Effector memory CD4-positive, alpha-beta T cell (primary cell): ENCODE measurements at places on chromosomes 12 and 14.
A peak's percentile ranks its signal among the peaks of the same experiment; 100 is the strongest.

- DNase-seq, result no peak
These were observed 71.8 kb downstream of the NINJ2 start for GRCh38 chr12:591167-592023.

- DNase-seq, result no peak
These were observed 22.0 kb downstream of the MLXIP start for GRCh38 chr12:122100568-122100967.

GRCh38 chr12:90303771-90304170 is 595.1 kb upstream of the ATP2B1 start:
- DNase-seq, result no peak

- no peak for DNase-seq
These were observed 2.8 kb downstream of the SLC25A47 start for GRCh38 chr14:100325958-100326357.

DNA sequence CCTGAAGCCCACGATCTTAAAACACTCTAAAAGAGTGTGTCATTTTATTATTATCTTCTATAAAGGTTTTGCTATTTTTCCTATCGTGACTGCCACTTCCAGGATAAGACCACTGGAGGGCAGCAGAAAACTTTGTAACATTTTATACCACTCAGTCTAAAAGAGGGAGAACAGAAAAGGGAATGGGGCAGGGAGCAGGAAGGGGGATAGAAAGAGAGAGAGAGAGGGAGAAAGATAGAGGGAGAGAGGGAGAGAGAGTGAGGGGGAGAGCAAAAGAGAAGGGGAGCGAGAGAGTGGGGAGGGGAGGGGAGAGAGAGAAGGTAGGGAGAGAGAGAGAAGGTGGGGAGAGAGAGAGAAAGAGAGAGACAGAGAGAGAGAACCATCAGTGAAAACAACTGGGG is 2.0 kb upstream of the ART4 start:
- no peak for DNase-seq

DNA sequence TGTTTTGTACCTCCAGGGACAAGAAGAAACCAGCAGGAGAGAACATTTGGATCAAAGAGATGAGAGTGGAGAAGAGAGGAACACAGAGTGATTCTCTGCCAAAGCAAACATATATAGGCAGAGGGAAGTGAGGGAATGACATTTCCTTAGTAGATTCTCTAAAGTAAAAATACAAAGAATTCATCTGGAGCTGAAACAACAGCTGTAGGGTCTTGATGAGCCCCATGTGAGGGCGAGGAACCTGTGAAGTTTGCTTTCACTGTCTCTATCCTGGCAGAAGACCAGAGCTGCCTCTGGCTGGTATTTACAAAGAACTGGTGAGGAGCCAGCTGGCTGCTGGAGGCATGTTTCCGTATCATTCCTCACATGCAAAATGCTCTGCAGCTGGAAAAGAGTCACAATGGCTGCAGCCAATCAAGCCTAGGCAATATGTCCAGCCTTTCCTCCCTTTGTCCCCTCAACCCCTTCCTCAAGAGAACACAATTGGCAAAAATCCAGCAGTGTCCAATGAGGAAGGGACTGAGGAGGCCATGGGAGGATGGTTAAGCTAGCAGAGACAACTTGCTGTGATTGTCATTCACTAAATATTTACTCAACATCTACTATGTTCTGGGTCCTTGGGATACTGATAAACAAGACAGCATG is 122.5 kb downstream of the PHLDA1 start:
- DNase-seq, result no peak

- no peak for DNase-seq
These were observed 620 bp downstream of the TMTC1 start for GRCh38 chr12:29782871-29783772.

GRCh38 chr12:6967651-6968100 is 2.8 kb downstream of the PHB2 start:
- no peak for DNase-seq

DNA sequence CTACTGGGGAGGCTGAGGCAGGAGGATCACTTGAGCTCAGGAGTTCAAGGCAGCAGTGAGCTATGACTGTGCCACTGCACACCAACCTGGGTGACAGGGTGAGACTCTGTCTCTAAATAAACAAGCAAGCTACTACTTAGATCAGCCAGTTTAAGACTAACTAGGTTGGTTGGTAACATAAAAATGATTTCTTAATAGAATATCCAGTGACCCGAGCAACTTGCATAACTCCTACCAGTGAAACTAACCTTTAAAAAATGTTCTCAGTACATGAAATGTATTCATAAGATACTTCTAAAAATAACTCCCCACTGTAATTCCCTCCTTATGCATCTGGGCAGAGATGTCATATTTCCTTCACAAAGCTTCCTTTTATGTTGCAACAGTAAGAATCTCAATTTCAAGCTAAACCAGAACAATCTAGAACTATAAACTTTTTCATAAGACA is 15.9 kb downstream of the TAOK3 start:
- DNase-seq, result no peak

GRCh38 chr12:111430433-111431353 is 25.0 kb downstream of the SH2B3 start:
- peak; percentile 74 for DNase-seq

DNA sequence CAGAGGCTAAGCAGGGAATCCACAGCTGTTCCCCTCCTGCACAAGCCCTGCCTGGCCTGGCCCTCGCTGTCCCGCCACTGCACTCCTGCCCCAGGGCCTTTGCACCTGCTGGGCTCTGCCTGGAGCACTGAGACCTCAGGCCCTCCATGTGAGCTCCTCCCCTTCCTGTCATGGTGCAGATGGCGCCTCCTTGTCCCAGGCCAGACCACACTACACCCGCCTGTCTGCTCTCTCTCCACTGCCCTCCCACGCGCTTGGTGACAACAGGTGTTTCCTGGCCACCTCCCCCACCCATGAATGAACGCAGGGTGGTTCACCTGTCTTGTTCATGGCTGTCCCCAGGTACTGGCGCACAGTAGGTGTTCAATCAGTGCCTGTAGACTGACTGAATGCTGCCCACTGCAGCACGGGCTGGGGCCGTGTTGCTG is 82.9 kb downstream of the NCOR2 start:
- DNase-seq, result no peak

DNA sequence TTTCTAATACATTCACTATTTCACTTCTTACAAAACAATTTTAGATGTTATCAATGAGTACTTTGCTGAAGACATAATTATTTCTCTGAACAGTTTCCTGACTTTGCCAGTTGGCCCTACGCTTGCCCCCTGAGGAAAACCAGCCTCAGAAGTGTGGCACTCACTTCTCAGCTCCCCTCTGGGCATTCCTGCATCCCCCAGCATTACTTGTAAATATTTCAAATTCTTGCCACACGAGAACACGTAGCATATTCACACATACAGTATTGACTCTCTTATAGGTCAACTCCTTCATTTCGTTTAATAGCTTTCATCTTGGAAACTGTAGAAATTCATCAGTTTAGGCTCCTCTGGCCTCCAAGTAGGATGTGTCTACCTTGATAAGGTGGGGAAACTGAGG is 65.2 kb downstream of the OTX2 start:
- DNase-seq, result no peak

- no peak for DNase-seq
These were observed 20.6 kb upstream of the BDKRB1 start for GRCh38 chr14:96235426-96235825.

GRCh38 chr14:104098272-104099095 is 13.0 kb downstream of the ASPG start:
- no peak for DNase-seq

DNA sequence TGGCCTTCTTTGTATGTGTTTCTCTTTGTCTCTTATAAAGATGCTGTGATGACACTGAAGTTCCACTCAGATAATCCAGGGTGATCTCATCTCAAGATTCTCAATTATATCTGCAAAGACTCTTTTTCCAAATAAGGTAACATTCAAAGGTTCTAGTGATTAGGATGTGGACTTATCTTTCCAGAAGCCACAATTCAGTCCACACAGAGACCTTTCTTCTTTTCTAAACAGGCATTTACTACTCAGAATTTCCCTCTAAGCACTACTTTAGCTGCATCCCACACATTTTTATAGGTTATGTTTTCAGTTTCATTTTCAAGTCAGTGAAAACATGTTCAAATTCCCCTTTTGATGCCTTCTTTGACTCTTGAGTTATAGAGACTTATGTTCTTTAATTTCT is 9.0 kb upstream of the NKX2-1 start:
- no peak for DNase-seq

- no peak for DNase-seq
These were observed 202.3 kb upstream of the IGF1 start for GRCh38 chr12:102682366-102683289.

DNA sequence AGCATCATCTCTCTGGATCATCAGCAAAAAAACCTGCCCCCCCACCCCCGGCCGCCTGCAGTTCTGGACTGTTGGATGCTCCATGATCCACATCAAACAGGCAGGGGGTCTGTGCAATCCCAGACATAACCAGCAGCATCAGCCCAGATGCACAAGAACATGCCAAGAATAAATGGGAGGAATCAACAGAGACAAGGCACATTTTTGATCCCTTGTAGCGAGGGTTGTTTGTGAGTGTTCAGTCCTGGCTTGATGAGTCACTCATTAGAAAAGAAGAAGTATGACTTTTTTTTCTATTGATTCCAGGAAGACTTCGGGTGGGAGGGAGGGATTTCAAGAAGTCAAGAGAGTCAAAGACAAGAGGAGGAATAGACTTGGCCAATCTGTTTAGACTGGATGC is 244.2 kb downstream of the KSR2 start:
- DNase-seq, result no peak

GRCh38 chr12:27972721-27973120 is at the start of gene PTHLH:
Gene PTHLH (minus strand): TSS chr12:27972733. CDS start chr12:27969494, 3,239 bp downstream.
- no peak for DNase-seq

DNA sequence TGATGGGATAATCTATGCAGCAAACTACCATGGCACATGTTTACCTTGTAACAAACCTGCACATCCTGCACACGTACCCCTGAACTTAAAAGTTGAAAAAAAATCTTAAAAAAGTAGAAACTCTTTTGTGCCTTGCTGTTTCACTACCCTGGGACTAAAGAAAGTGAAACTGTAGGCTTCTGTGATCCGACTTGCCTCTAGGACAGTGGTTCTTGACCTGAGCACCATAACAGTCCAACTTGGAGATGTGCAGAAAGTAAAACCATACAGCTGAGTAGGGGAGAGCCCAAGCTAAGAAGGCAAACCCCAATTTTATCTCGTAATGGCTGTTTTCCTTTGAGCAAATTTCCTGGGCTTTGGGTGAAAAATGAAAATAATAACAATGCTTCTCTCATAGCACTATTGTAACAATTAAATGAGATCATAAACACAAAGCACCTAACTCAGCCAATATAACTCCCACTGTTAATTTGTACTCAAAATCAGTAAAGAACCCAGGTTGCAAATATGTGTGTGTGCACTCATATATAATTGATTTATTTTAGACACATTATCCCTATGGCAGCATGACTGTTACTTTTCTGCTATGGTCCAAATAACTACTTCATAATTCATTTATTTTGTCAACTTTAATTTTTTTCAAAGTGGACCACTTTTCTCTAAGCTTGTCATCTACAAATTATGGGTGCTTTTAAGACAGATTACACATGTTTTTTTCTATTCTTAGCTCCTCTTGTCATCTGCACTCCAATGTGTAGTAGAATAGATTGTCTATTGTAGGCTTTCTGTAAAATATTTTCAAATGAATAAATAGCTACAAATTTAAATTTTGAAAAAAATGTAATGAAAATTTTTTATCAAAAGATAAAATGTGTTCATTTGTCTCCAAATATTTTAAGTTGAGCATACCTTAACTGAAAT is 334.9 kb downstream of the BTG1 start:
- DNase-seq, result no peak

GRCh38 chr12:3976351-3976938 is 103.2 kb upstream of the PARP11 start:
- DNase-seq, result no peak

DNA sequence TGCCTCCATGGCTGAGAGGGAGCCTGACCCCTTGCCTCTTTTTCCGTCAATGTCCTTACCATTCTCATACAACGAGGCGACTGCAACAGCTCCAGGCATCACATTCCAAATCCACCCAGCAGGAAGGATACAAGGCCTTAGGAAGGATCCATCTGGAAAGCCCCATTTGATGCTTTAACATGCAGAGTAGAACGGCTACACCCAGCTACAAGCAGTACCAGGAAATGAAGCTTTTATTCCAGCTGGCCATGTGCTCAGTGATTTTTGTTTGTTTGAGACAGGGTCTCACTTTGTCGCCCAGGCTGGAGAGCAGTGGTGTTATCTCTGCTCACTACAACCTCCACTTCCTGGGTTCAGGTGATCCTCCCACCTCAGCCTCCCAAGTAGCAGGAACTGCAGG is 124.8 kb downstream of the TMEM132D start:
- no peak for DNase-seq

DNA sequence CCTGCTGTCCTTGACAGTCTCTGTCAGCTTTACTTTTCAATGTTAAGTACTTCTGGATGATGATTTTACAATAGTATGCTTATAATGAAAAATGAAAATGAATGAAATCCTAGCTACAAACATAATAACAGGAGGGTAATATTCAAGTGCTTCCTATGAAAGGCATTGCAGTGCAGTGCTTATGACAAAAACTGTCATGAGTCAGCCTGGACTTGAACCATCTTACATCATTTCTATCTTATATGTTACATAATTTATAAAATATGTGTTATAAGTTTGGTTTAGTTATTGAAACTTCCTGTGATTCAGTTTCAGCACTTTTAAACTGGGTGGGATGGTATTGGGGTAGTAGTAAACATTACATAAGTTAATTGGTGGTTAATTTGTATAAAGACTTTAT is 451.7 kb downstream of the TMEM117 start:
- DNase-seq, result no peak

DNA sequence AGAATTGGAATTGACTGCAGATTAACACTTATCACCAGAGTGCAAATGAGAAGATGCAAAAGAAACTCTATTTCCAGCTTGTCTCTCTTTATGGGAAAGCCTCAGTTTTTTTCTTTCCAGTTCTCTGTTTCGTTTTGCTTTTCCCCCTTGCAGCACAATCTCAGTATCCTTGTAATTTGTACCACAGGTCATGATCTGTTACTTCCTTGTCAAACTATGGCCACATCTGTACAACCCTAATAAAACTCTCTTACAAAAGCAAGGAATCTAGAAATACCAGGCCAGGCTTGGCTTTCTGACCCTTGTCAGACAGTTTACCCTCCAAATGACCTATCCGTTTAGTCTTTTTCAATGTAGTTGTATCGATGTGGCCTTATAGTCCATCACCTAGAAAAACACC is 33.9 kb downstream of the MYBPC1 start:
- DNase-seq, result no peak

GRCh38 chr14:94058674-94059138 is 22.3 kb downstream of the DDX24 start:
- no peak for DNase-seq
